ENCODE measurements at places on chromosomes 6 and 20. TPM values are rescaled to one million over a fixed set of nuclear protein-coding genes. Genes with fewer than 3 reads are reported as not detected.

FKBP1C gene
- total RNA-seq: not detected

DNA sequence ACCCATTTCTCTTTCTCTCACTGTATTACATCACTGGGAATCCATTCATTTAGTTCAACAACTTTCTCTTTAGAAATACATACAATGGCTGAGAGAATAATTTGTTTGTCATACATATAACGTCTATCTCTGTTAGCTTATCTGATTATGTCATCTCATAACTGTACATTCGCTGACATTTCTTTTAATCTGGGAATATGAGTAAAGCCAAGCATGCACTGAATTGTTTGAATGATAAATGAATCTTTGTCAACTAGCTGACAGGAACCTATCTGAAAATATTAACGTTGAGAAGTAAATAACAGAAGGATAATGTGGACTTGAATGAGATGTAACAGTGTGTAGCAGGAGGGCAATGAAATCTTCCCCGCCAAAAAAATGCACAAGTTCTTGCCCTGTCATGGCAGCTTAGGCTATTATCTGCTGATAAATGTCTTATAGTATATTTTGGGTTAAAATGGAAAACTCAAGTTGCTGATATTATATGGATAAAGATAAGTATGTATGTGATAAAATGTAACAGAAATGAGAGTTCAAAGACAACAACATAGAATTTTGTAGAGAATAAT lies 581.2 kb upstream of the ADGRB3 start:
- no peaks in the 10 kb centered on the region for H3K27me3 ChIP-seq
- no peak overlapping the region for H3K4me3 ChIP-seq
- H3K36me3 ChIP-seq: no peaks in the 10 kb centered on the region
- no peak overlapping the region for H3K27ac ChIP-seq

ATP6V1G2 gene
- 1.1 TPM for total RNA-seq

- H3K36me3 ChIP-seq: no peaks in the 10 kb centered on the region
- DNase-seq: no peak
- no peaks in the 10 kb centered on the region for H3K27me3 ChIP-seq
- H3K4me1 ChIP-seq: no peaks in the 10 kb centered on the region
These were observed 560.4 kb downstream of the CD109 start for GRCh38 chr6:74256381-74256780.

DNA sequence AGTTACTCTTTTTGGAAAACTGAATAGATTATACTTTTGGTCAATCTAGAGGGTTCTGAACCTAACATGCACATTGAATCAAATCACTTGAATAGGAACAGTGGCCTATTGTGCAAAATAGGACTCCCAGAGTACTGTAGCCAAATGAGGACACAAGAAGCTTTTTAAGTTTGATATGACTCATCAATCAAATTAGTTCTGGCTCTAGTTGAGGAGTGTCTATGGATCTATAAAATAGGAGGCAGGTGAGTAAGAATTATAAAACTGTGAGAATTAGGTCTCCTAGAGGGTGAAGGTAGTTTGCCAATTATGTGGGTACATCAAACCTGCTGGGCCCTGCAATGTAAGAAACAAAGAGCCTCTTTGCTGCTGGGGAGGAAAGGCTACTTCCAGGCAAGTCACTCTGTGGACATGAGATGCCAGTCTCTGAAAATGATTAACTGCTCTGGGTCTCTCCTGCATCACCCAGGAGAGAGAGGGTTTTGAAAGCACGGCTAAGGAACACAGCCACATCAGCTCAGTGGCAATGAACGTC lies 112.3 kb downstream of the RCAN2 start:
- DNase-seq: no peak
- H3K4me1 ChIP-seq: peaks cover 36% of the 10 kb centered on the region
- no peak overlapping the region for H3K27ac ChIP-seq
- H3K36me3 ChIP-seq: no peaks in the 10 kb centered on the region

DNA sequence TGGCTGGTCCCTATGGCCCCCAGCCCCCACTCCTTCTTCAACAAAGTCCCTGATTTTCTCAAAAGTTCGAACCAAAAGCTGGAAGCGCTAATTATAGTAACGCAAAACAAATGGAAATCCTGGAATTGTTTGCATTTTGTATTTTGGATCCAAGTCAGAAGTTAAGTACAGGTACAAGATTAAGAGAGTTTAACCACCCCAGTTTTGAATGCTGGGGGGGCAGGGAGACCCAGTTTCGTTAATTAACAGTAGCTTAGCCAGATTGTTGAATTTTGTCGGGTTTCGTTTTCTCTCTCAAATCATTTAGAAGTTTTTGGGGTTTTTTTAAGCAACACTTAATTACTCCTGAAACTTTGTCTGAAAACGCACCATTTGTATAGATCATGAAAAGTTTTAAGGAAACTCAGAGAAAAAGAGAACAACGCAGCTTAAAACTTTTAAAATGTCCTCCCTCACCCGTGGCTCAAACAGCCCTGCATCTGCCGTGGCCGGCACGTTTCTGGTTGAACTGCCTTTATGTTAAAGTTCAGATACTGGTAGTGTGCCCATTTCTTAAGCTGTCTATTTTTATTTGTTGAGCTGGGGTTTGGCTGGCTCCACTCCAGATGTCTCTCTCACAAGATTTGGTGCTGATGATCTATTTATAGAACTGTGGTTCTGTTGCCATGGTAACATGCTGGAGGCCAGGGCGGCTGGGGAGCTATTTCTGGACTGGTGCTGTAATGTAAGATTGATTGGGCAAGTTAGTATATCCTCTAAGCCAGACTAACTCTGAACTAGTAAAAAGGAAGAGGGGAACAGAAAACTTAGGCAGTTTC lies 55.0 kb downstream of the GNAS start:
- H3K36me3 ChIP-seq: peaks cover 88% of the 10 kb centered on the region
- peak overlapping the region; percentile 46 for H3K4me3 ChIP-seq
- H3K4me1 ChIP-seq: peaks cover 28% of the 10 kb centered on the region
- peak overlapping the region; percentile 81 for H3K27ac ChIP-seq

RCAN2 gene
- total RNA-seq: 244 TPM

TRERF1 gene
- total RNA-seq: 1.7 TPM

DNA sequence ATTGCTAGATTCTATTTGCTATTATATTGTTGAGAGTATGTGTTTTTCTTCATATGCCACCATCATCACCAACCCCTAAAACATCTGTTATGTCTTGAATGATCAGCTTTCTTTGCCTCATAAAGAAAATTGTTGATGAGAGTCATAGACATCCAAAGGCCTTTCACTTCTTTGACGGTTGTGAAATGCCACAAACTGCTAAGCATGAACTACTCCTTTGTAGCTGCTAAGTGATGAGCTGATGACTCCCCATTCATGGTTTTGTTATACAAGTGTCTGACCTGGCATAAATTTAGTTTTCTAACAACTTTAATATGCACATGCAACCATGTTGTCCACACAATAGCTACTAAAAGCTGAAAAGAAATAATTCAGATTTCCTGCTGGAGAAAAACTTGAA lies 684 bp upstream of the MED23 start:
- peak overlapping the region; percentile 71 for H3K27ac ChIP-seq
- peak overlapping the region; percentile 88 for H3K4me3 ChIP-seq
- no peak for DNase-seq
- peaks cover 27% of the 10 kb centered on the region for H3K36me3 ChIP-seq
- H3K27me3 ChIP-seq: no peaks in the 10 kb centered on the region

DNA sequence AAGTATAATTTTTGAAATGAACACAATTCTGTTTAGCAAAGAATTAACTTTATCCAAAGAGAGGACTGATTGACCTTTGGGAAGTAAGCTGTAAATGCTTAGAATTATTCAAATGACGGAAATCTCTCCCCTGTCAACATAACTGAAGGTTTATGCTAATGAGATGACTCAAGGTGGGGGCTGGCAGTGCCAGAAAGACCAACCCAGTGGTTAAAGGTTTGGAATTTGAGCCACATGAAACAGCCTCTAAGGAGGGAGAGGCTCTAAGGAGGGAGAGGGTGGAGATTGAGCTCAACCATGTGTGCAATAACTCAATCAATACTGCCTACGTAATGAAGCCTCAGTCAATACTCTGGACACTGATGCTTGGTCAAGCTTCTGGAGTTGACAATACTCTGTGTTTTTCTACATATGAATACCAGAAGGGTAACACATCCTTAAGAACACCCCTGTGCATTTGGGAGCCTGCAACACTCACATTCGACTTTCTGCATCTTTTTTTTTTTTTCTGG lies 123.4 kb upstream of the TENT5A start:
- H3K27ac ChIP-seq: no peak overlapping the region
- H3K4me3 ChIP-seq: no peak overlapping the region
- H3K36me3 ChIP-seq: no peaks in the 10 kb centered on the region
- no peaks in the 10 kb centered on the region for H3K27me3 ChIP-seq

C20orf202 gene
- 0.32 TPM for total RNA-seq

FARS2 gene
- 21.9 TPM for total RNA-seq

COL9A3 gene
- 4.0 TPM for total RNA-seq

DNA sequence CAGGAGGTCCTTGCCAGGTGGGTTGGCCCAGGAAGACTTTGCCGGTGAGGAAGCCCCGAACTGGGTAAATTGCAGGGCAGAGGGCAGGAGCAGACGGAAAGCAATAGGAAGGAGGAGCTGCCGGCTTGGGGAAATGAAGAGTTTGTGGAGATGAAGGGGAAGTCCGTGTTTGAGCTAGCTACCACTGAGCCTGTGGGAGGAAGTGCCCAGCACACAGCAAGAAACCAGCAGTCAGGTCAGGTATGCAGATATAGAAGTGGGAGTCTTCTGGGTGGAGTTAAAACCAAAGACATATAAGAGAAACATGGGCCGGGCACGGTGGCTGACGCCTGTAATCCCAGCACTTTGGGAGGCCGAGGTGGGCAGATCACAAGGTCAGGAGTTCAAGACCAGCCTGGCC lies 34.7 kb downstream of the CD24 start:
- no peaks in the 10 kb centered on the region for H3K27me3 ChIP-seq
- no peak for DNase-seq
- no peak overlapping the region for H3K27ac ChIP-seq
- no peaks in the 10 kb centered on the region for H3K4me1 ChIP-seq
- H3K36me3 ChIP-seq: no peaks in the 10 kb centered on the region
- no peak overlapping the region for H3K4me3 ChIP-seq

TRIM10 gene
- not detected for total RNA-seq

DNA sequence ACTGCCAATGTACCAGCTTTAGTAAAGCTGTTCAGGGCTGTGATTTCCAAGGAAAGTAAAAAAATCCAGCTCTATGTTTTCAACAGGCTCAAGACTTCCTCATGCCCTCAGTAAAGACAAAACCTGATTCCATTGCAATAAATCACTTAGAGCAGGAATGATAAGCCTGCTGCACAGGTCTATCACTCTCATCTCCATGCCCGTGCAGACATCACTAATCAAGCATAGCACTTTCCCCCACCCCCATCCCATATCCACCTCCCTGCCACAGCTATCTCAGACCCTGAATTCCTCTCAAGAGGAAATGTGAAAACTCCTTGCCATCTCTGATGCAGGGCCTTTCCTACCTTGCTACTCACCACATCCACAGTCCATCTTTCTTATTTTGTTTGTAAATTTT lies 554.9 kb downstream of the MAFB start:
- no peaks in the 10 kb centered on the region for H3K36me3 ChIP-seq
- no peaks in the 10 kb centered on the region for H3K4me1 ChIP-seq
- no peaks in the 10 kb centered on the region for H3K27me3 ChIP-seq
- DNase-seq: no peak

DNA sequence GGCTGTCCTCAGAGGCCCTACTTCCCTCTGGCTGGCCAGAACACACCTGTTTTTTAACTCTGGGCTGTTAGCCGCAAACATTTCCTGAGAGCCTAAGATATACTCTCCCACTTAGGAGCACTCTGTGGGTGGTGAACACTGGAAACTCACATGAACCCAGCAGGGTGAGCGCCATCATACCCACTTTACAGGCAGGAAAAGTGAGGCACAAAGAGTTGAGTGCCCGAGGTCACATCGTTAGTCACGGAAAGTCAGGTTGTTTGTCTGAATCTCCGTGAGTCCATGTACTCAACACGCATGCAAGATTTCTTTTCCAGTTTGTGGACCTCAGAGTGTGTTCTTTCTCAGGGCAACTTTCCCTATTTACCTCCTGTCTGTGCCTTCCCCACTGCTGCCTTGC lies 1.9 kb downstream of the BAK1 start:
- H3K36me3 ChIP-seq: peaks cover 42% of the 10 kb centered on the region
- no peaks in the 10 kb centered on the region for H3K27me3 ChIP-seq
- no peak for DNase-seq
- H3K4me1 ChIP-seq: peaks cover 38% of the 10 kb centered on the region

- DNase-seq: no peak
- peaks cover 41% of the 10 kb centered on the region for H3K4me1 ChIP-seq
- no peak overlapping the region for H3K27ac ChIP-seq
- H3K36me3 ChIP-seq: no peaks in the 10 kb centered on the region
- H3K27me3 ChIP-seq: peaks cover 100% of the 10 kb centered on the region
- H3K4me3 ChIP-seq: no peak overlapping the region
These were observed 1.8 kb downstream of the SIM1 start for GRCh38 chr6:100462706-100463629.

HLA-DRA gene
- total RNA-seq: 113 TPM

- H3K27me3 ChIP-seq: no peaks in the 10 kb centered on the region
- no peaks in the 10 kb centered on the region for H3K4me1 ChIP-seq
- no peak overlapping the region for H3K27ac ChIP-seq
- H3K36me3 ChIP-seq: peaks cover 57% of the 10 kb centered on the region
- no peak overlapping the region for H3K4me3 ChIP-seq
- no peak for DNase-seq
These were observed 22.8 kb downstream of the AMD1 start for GRCh38 chr6:110897433-110897832.

DNA sequence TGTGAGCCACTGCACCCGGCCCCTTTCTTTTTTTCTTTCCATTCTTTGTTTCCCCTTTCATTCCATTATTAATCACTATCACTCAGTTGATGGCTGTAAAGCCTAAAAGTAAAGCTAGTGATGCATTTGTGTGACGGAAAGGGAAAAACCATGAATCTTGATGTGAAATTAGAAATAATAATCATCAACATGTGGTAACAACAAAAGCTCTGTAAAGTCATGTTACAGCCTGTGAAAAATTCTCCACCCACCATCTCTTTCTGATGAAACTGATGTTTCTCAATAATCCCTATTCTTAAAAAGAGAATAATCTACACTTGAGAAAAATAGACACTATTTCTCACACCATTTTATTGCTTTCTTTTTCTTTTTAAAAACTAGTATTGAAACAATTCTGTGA lies 80.0 kb downstream of the CRYBG1 start:
- H3K4me1 ChIP-seq: no peaks in the 10 kb centered on the region
- H3K27me3 ChIP-seq: peaks cover 57% of the 10 kb centered on the region
- H3K27ac ChIP-seq: no peak overlapping the region
- H3K36me3 ChIP-seq: no peaks in the 10 kb centered on the region
- no peak overlapping the region for H3K4me3 ChIP-seq

BPIFB1 gene
- total RNA-seq: not detected

RSPH4A gene
- total RNA-seq: 0.42 TPM
